T-helper 17 cell (primary cell): ENCODE measurements at places on chromosomes 3 and 15.

DNA sequence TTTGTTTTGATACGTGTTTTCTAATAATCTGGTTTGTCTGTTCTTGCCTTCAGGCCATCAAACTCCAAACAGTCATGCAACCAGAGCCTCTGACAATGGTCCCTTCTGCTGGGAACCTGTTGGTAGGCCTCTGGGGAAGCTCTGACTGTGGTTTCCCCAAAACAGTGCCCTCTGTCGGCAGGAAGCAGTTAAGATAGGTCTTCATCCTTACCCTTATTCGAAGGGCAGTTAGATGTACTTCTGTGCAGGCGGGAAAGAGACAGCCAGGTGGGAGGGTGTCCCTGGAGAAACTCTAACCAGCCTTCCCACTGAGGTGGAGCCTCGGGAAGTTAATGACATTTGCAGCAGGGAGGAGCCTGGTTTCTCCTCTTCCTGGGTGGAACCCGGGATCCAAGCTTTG, 81.6 kb upstream of the CHMP2B start:
- H3K27me3 ChIP-seq = no peaks in the 10 kb centered on the region
- DNase-seq = no peak
- H3K36me3 ChIP-seq = no peaks in the 10 kb centered on the region
- no peak overlapping the region for H3K4me3 ChIP-seq
- no peaks in the 10 kb centered on the region for H3K4me1 ChIP-seq
- no peak overlapping the region for H3K27ac ChIP-seq

GRCh38 chr3:166759736-166760513, 620.2 kb downstream of the ZBBX start:
- H3K27me3 ChIP-seq = no peaks in the 10 kb centered on the region
- H3K4me1 ChIP-seq = no peaks in the 10 kb centered on the region
- H3K27ac ChIP-seq = no peak overlapping the region
- DNase-seq = no peak

- H3K27me3 ChIP-seq = peaks cover 6% of the 10 kb centered on the region
- H3K4me1 ChIP-seq = no peaks in the 10 kb centered on the region
- no peak overlapping the region for H3K4me3 ChIP-seq
- no peak for DNase-seq
- H3K36me3 ChIP-seq = no peaks in the 10 kb centered on the region
Observed at GRCh38 chr3:60514866-60515265, 736.4 kb downstream of the FHIT start.

DNA sequence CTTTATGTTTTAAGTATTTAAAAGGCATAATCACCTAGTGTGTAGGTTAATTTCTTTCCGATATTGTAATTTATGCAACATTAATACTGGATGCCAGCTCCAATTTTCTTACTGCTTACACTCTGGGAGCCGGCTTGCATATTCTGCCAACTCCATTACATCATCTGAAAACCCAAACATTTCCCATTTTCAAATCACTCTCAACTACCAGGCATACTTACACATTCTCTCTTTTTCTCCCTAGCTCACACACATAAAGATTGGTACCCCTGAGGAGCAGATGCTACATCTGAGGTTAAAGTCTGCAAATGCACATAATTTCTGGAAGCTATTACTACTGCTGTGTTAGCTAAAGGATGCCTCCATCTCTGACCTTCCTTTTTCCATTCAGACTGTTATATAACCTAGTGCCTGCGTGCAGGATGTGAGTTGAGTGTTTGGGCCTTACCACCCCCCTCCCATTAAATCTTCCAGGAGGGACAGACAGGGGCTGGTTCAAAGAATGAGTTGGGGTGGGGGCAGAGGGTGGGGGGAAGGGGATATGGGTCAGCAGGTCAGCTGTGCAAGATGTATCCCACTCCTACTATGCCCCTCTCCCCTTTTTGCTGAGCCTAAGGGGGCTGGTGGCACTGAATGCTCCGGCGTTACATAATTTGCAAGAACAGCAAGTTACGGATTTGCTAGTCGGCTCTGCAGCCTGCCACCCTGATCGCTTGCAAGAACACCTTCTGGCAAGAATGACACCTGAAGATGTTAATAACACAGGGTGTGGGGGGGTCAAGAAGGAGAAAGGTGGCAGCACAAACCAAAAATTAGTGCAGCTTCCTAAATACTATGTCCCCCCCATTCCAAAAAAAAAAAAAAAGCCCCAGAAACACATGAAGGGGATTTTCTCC, 2.5 kb downstream of the RORA start:
- H3K4me3 ChIP-seq = peak overlapping the region; percentile 43
- H3K36me3 ChIP-seq = peaks cover 6% of the 10 kb centered on the region
